Naive thymus-derived CD8-positive, alpha-beta T cell (primary cell): ENCODE measurements at places on chromosomes 13 and 19.

- no peak for DNase-seq
Measured at GRCh38 chr13:113558461-113558860, 26.1 kb upstream of the TFDP1 start.

DNA sequence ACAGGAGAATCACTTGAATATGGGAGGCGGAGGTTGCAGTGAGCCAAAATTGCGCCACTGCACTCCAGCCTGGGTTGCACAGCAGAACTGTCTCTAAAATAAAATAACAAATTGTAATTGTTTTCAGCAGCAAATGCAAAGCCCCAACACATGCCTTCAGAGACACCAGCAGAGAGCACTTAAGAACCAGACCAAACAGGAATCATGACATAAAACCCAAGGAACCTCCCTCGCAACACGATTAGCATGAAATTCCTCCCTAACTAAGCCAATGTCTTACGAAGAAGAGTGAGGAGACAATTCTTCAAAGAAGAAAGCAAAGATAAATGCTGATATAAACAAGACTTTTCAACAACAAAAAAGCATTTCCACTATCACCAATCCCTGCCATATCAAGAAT, 40.1 kb downstream of the PSPC1 start:
- DNase-seq = no peak

- no peak for DNase-seq
Measured at GRCh38 chr13:83151308-83151660, 731.0 kb downstream of the SLITRK1 start.

- no peak for DNase-seq
Measured at GRCh38 chr19:15196360-15197005, 4.3 kb downstream of the NOTCH3 start.

DNA sequence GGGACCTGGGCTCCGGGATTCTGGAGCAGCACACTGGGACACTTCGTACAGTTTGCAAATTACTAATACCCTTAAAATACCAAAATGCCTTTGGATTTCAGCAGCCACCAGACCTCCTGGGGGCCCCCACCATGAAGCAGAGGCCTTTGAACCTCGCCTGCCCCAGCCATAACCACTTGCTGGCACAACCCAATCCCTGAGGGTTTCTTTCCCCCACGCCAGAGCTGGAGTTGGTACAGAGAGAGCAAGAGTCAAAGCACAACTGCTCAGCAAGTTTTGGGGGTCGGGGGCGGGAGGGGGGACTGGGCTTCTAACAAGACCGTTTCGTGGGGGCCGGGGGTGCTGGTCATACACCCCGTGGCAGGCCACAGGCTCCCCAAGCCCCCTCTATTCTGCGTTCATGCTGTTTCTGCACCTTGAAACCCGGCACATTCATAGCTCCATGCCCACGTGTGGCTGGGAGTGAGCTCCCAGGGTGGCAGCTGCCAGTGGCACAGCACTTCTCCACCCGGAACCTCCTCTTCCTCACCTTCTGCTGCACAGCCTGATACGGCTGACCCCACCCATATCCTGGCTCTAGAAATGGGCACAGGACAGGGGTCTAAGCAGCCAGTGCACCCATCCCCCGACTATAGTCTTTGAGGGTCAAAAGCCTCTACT, 17.1 kb downstream of the PLEKHF1 start:
- no peak for DNase-seq

DNA sequence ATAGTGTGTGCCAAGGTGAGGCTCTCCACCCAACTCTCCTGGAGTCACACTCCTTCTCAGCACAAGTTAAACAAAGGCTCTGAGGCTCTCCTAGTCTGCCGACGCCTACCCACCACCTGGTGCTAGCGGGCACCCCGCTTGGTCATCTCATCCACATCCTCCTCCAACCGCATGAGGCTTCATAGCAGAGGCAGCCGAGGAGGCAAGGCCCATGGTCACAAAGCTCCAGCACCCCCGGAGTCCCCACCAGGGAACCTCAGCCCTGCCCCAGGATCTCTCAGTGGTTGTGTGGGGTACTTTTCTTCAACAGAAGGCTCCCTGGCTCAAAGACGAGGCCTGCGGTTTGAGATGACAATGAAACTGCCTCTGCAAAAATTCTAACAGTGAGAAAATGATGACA, 43.0 kb downstream of the STK24 start:
- no peak for DNase-seq

GRCh38 chr13:37869756-37870488, at the start of gene TRPC4:
Gene TRPC4, minus strand, starts transcription at chr13:37869772. Its CDS starts 86,439 bp downstream, at chr13:37783333.
- DNase-seq = no peak

DNA sequence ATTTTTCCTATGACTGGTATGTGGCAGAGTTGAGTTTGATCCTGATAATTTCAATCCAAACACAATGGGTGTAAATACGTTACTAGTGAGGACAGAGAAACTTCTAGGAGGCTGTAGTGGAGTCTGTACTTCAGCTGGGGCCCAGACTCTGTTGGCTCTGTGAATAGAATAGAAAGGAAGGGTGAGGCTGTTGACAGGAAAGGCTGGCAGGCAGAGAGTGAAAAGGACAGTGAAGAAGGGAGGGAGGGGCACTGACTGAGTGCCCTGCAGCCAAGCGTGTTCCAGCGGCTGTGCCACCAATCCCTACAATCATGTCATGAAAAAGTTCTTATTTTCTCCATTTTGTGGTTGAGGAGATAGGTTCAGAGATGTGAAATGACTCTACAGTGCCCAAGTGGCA, 80.5 kb downstream of the MBNL2 start:
- no peak for DNase-seq

DNA sequence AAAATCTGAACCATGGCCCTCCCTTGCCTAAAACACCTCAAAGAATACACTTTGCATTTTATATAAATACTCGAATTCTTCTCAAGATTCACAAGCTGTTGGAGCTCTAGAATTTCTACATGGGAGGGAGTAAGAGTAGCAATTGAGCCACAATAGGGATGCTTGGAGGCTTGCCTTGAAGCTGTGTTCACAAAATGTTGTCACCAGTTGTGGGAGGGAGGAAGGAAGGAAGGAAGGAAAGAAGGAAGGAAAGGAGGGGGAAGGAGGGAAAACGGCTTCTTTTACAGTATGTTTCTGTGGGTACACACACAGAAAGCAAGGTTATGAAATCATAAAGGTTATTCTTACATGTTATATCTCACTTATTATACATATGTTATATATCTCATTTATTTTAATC, 128.6 kb upstream of the PEG3 start:
- DNase-seq = no peak

DNA sequence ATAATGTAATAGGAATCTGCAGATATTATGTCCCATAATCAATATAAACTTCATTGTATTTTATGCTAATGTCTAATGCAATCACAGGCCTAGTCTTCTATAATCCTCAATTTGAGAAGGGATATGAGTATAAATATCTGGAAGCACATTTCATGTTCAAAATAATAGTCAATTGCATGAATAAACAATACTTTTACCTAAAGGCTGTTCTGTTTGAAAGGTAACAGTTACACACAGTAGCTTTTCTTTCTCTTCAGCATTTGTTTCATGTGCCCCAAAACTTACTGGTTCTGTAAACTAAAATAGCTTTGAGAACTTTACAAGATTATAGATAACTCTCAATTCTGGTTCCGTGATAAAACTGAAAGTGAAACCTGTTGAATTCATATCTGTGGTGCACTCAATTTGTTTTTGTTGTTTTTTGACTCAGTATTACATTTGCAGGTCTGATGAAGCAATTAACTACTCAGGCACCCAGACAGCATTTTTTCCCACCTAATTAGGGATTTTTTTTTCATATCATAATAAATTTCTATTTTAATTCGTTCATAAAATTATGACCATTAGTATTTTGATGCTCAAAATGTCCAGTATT, 1193.8 kb downstream of the SLITRK1 start:
- no peak for DNase-seq

- no peak for DNase-seq
Measured at GRCh38 chr19:47075941-47076340, 27.5 kb upstream of the TMEM160 start.

DNA sequence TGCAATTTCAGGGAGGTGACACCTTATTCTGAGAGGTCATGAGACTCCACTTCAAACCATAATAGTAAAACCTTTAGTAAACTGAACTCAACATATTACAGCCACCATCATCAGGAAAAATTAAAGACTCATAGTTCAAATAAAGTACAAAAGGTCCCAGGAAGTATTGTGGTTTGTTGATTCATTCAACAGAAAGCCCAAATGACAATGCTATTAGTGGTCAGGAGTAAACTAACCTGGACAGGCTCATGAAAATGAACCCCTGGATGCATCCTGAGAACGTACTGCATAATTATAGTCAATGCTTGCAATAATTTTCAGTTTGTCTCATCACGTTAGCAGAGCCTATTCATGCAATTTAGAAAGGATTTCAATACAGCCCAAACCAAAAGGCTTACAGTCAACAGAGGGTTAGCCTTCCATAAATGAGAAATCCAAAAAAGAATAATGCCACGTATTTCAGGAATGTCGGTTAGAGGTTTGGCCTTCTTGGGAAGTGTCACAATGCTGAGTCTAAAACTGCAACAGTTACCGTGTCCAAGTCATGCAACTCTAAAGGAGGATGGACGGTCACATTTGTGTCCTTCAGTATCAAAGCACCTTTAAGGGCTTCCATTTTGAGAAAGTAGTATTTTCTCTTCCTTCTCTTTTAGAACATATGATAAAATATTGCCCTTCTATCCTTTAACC, 280.8 kb downstream of the ABCC4 start:
- DNase-seq = no peak

GRCh38 chr19:51694318-51695085, 1.4 kb downstream of the SPACA6 start:
- DNase-seq = no peak

DNA sequence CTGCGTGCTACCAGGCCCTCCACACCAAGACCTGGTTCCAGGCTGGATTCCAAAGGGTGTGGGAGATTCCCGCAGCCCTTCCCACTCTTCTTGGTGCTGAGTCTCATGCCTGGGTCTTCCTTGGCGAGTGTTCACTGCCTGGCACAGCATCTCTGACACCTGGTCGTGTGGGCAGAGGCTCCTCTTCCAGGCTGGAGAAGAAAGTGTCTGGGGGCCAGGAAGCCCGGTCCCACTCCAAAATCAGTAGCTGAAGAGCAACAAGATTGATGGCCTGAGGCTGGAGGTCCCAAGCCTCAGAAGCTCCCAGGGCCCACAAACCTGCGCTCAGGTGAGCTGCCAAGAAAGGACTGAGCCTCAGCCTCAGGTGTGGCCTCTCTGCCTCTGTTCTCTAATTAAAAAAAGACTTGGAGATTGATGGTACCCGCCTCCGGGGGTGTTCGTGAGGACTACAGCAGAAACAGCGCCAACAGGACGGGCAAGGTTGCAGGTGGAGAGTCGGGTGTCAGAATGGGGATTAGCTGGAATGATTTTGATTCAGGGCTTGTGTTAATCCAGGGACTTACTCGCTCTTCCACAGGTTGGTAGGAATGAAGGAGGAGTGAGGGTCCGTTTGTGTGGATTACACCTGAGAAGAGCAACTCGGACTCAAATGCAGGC, 217.5 kb downstream of the TEX29 start:
- DNase-seq = no peak

GRCh38 chr19:3233831-3234230, 9.4 kb downstream of the CELF5 start:
- no peak for DNase-seq

DNA sequence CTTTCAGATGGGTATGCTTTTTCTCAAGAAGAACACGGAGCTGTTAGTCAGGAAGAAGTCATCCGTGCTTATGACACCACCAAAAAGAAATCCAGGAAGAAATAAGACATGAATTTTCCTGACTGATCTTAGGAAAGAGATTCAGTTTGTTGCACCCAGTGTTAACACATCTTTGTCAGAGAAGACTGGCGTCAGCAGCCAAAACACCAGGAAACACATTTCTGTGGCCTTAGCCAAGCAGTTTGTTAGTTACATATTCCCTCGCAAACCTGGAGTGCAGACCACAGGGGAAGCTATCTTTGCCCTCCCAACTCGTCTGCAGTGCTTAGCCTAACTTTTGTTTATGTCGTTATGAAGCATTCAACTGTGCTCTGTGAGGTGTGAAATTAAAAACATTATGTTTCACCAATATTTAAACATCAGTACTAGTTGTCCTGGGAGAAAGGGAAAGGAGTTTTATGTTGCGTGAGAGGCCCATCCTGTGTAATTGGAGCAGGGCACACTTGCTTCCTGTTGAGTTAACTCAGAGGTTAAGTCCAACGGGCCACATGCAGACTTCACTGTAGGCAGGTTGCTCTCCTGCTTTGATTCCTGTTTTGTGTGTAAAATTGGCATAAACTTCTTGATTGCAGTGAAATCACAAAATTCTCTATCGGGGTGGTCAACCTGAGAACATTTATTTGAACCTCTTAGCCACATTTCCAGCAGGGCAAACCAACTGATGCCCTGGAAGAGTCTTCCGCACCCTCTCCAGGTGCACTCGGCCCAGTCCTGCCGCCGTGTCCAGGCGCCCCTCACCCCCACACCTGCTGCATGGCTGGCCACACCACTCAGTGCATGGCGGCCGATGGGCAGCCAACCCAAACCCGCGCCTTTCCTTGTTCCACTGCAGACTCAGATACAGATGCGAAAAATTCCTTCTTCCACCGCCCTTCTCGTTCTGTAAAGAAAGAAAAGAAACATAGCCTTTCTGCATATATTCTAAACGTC, 31.6 kb downstream of the SHISA2 start:
- no peak for DNase-seq

- no peak for DNase-seq
Measured at GRCh38 chr13:113364901-113365582, 1.1 kb upstream of the GRTP1 start.

- DNase-seq = no peak
Measured at GRCh38 chr13:19634256-19634740, 839 bp downstream of the MPHOSPH8 start.

- no peak for DNase-seq
Measured at GRCh38 chr13:73018336-73018735, 40.5 kb upstream of the KLF5 start.

GRCh38 chr13:39401756-39402155, 201.2 kb downstream of the LHFPL6 start:
- DNase-seq = no peak

GRCh38 chr19:51027126-51027806, 850 bp upstream of the KLK11 start:
- no peak for DNase-seq

DNA sequence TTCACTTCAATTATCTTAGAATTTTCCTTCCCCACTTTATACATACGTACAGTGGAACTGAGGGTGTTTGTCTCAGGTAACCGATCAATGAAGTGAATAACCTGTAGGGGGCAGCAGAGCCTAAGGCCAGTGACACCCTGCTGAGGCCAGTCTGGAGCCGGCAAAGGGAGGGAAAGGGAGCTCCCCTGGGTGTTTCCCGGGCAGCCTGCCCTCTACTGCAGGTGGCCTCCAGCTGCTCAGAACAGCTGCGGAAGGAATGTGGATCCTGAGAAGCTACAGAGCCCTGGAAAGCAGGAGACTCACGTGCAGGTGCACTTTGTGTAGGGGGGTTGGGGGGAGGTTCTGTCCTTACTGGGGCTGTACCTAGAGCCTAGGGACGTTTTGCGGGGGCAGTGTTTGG, 832 bp upstream of the ZNF491 start:
- DNase-seq = peak; percentile 90

- DNase-seq = no peak
Measured at GRCh38 chr13:22194106-22194805, 523.4 kb downstream of the FGF9 start.
